ENCODE measurements at places on chromosomes 3 and 15.

DNA sequence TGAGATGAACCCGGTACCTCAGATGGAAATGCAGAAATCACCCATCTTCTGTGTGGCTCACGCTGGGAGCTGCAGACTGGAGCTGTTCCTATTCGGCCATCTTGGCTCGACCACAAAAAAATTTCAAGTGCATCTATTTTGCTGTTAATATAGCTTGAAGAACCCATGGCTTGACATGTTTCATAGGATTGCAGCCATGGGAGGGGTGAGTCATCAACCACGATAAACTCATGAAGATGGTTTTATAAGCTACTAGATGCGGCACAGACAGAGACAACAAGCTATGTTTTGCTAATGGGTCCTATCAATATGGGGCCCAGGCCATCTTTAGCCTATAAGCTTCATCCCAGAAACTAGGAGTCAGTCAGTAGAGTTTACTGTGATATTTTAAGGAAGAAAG, 100.4 kb upstream of the PHLDB2 start:
- no peak for DNase-seq

DNA sequence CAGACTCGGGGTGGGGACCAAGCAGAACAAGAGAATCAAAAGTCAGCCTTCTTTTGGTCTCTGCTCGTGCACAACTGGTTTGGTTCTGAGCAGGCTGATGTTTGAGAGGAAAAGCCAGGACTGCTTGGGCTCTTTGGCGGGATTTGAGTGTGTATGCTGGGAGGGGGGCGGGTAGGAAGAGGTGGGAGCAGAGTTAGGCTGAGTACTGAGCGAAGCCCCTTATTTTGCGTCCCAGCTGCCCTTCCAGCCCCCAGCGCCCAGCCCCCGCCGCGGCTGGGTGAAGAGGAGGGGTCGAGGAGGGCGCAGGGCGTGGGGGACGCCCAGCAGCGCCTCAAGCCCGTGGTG, 153.5 kb upstream of the GOLIM4 start:
- DNase-seq, result no peak

DNA sequence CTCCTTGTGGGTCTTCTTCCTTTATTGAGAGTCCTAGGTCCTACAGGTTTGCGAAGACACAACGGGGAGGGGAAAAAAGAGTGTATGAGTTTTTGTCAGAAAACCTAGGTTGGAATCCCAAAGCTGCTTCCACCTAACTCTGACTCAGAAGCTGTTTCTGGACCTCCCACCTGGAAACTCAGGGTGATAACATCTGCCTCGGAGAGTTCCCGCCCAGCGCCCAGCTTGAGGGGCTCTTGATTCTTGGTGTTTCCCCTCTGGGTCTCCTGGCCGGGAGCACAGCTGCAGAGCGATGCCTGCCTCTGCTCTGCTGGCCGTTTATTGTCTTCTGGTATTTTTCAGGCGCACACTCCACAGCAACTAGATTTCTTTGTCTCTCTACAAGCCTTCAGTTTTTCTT, 52.9 kb upstream of the MYZAP start:
- DNase-seq, result no peak

DNA sequence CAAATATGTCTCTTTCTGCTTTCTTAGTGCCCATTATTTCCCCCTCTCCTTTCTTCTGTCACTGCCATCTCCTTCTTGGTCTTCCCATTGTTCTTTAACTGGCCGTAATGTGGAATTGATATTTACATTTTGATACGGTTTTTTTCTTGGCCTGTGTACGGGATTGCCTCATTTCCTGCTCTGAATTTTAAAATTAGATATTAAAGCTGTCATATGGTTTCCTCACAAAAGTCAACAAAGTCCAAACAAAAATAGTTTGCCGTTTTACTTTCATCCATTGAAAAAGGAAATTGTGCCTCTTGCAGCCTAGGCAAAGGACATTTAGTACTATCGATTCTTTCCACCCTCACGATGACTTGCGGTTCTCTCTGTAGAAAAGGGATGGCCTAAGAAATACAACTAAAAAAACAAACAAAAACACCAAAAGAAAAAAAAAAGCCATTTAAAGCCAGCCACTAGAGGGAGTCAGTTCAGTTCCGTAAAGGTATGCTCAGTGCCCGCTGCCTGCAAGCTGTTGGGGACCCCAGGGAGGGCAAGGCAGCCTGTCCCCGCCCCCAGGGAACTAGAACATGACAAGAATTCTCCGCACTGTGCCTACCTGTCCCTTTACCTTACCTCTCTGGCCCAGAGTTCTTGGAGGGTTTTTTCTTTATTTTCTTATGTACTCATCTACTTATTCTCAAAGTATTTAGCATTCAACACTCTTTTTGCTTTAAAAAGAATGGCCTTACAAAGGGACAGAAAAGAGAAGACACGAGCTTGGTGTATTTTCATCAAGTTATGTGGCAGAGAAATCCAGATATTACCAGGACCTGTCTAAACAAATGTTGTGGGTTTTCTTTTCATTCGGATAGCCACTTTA, 30.0 kb upstream of the NR2E3 start:
- peak; percentile 79 for DNase-seq

- DNase-seq, result no peak
Observed at GRCh38 chr3:16059711-16060357, 114.6 kb upstream of the GALNT15 start.

DNA sequence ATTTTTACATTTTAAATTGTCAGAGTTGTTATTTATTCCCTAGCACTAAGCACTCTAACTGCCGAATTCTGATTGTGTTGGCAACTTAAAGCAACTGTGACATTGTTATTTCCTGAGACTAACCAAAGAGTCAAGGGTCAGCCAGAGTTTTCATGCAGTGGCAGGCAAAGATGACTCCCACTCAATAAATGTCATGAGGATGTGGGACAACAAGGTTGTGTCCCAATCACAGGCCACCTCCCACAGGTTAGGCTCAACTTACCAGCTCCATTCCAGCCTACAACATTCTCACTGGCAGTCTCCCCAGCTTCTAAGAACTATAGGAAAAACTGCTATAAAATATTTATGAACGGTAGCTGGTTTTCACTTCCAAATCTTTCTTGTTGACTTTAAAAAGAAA, 80.1 kb downstream of the RSL24D1 start:
- no peak for DNase-seq

- DNase-seq, result no peak
Observed at GRCh38 chr3:178476886-178477285, 59.4 kb upstream of the KCNMB2 start.

- no peak for DNase-seq
Observed at GRCh38 chr3:152093901-152094300, 174.8 kb upstream of the MBNL1 start.

- DNase-seq, result no peak
Observed at GRCh38 chr15:74573987-74574386, 33.0 kb downstream of the ARID3B start.

DNA sequence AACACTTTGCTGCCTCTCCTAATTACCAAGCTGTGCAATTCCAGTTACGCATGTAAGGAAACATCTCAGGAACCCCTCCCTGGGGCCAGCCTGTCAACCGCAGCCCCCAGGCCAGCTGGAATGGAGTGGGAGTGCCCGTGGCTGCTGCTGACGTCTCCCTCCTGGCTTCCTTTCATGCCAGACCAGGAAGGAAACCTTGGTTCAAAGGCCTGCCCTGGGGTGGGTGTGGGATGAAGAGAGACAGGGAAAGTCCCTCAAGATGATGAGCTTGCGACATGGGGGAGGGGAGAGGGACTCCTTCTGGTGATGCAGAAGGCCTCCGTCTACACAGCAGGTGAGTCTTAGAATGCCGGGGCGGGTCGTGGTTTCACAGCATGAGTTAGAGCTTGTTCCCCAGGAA, 11.4 kb upstream of the CYP11A1 start:
- no peak for DNase-seq

DNA sequence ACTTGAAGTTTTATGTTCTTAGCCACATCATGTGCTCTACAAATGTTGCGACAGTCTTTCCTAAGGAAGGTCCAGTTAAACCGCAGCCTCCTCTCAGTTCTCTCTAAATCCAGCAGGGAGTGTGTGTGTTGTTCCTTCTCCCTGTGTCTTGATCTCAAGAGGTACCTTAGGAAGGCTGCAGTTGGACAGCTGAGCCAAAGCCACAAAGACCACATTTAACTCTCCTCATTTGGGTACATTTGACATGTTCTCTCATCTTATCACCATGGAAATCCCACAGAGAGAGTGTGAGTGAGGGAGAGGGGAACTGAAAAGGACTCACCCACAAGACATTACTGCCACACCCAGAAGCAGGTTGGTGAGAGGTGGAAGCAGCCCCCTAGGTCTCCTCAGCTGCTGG, 79.5 kb downstream of the CD200R1L start:
- DNase-seq, result no peak

DNA sequence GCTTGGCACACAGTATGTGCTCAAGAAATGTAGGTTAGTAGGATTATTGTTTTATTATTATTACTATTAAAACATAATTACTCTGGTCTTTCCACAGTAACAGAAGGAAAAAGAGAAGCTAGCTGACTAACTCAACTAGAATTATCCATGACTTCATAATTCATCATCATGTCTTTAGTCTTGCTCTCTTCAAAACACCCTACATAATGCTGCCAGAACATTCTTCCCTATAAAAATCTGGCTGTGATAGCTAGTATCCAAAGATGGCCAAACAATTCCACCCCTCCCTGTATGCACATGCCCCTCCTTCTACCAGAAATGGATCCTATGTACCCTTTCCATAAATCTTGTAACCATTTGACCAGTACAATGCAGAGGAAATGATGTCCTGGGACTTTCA, 48.8 kb upstream of the SRGAP3 start:
- DNase-seq, result no peak

DNA sequence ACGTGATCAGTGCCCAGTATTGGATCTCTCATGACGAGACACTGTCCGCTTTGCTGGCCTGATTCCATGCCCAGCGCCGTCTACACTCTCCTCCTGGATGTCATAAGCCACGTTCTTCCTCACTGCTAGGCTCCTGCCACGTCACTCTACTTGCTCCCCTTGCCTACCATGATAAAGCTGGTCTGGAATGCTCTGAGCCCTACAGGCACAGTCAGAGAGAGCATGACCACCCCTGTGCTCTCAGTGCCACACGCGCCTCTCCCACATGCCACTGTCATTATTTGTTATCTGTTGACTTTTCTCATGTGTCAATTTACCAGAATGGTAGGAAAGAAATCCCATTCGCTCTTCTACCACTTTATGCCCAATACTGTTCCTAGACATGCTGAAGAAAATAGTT, 148.6 kb downstream of the ANO10 start:
- DNase-seq, result no peak

DNA sequence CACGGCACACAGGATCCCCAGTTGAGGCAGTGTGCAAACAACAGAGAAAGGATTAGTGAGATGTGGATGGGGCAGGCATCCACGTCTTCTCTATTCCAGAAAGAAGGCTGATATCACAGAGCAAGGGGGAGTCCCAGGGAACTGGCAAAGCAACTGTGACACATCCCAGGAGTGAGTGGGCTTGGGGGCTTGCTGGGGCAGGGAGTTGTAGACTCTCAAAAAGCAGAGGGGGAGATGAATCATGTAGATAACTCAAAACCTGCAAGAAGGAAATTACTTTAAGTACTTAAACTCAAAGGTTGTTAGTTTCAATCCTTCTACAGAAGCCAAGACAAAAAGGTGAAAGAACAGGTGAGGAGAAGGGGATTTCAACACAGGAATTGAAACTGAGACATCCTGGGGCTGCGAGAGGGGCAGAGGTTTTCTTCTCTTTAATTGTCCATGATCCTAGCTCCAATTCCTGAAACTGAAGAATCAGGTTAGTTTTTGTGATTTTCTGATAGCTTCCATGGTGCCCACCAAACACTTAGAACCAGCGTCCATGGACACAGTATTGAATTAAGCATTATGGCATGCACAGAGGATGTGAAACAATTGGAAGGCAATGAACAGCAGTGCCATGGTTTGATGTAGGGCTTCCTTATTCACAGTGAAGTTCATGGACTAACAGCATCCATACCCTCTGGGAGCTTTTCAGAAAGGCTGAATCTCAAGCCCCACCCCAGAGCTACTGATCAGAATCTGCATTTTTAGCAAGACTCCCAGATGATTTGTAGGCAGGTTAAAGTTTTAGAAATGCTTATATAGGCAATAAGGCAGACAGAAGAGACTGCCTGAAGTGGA, 52.0 kb downstream of the CCR3 start:
- no peak for DNase-seq

DNA sequence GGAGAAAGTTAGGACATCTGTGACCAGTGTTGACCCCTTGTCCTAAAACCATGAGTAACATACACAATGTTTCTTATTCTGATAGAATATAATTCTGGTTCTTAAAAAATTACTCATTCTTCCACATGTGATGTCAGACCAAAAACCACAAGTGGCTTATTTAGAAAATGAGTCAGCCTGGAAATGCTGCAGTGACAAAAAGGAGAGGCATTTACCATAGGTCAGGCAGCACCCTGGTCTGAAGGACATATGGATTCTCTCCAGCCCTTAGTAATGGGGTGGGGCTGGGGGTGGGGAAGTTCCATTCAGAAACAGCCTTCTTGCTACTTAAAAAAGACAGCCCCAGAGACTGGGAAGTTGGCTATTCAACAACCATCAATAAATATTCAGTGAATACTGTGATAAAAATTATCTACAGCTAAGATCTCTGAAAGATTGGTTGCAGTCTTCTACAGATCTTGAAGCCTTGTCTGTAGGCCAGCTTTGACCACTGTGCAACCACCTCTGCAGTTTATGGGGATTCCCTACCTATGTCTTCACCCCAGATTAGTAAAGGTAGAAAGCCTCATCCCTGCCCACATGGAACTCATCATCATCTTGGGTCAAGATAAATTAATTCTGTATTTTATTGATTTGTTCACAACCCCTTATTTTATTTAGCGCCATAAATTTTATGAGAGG, 34.9 kb upstream of the TIMP4 start:
- DNase-seq, result no peak

GRCh38 chr3:17640466-17640865, 102.0 kb downstream of the TBC1D5 start:
- no peak for DNase-seq

GRCh38 chr3:141371882-141372281, 3.6 kb downstream of the ZBTB38 start:
- DNase-seq, result no peak

- no peak for DNase-seq
Observed at GRCh38 chr15:68230157-68231100, 901 bp upstream of the CLN6 start.

DNA sequence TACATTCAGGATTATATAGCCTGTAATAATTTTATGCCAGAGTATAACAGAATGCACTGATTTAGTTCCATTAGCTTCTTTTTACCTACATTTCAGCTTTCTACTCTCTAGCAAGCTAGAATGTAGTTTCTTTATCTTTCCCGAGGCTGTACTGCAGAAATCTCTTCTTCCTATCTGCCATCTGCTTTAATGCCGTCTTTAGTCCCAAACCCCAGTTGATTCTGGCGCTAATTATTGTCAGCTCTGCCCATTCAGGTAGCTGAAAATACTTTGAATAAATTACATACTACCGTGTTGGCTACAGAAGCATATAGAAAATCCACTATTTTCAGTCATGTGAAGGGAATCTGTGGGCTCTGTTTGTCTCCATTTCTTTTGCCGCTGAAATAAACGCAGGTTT, 706.7 kb downstream of the NTRK3 start:
- DNase-seq, result no peak

DNA sequence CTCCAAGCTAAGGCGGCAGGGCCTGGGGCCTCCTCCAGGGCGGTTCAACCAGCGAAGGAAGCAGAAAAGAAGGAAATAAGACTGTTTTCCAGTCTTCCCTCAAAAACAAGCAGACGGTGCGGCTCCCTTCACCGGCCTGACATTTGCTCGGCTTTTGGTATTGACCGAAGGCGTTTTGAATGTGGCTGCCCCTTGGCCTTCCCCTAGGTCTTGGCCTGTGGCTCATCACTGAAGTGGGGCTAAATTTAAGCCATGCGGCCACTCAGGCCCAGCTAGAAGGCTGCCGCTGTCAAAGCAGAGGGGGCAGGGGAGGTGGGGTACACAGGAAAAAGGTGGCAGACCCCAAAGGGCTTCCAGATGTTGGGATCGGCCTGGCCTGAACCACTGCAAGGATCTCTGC, 86.2 kb downstream of the SRGAP3 start:
- no peak for DNase-seq

Measured in iPS DF 6.9 (cell line).